ENCODE measurements at places on chromosomes 5 and 9.

DNA sequence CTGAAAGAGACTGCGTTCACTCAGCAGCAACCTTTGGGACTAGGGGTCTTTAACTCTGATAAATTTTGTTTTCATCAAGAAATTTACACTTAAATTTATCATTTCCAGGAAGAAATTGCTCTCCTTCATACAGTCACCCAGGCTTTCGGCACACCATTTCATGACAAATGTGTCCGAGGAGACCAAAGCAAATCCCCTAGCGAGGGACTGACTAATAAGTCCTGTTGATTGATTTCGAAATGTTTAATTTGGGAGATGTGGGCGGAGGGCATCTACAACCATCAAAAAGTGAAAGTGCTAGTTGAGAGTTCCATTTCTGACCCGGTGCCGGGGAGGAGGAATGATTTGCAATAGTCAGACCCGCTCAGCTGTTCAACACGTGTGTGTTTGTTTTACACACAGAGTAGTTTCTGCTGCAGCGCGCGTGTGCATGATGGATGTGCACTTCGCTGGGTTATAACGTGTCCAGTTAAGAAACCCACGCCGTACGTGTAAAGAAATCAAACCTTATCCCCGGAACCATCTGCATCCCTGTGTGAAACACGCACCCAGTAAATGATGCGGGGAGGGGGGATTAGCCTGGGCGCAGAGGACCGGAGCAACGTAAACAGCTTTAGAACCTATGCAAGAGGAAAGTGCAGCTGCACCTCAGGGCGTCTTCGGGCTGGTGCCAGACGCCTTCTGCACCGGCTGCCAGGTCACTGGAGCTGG, 845 bp upstream of the NR4A3 start:
- no peak for DNase-seq

- peak; percentile 26 for DNase-seq
These were observed 296.7 kb downstream of the ARL15 start for GRCh38 chr5:54013556-54014194.

GRCh38 chr5:37055383-37055990, 178.9 kb downstream of the NIPBL start:
- DNase-seq = no peak

DNA sequence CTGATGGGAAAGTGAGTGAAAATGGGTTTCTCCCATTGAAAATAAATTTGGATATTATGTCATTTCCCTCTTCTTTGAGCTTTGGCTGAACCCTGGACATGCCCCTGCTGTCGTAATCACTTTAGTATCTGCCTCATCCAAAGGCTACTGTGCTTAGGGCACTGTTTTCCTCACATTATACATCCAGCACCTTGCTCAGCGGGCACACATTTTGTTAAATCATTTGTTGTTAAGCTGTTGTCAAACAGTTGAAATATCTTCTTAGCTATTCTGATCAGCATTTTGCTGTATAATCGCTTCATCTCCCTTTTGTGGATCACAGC, 352.7 kb upstream of the CD180 start:
- no peak for DNase-seq

GRCh38 chr5:156329171-156329611, 2.2 kb downstream of the SGCD start:
- no peak for DNase-seq

DNA sequence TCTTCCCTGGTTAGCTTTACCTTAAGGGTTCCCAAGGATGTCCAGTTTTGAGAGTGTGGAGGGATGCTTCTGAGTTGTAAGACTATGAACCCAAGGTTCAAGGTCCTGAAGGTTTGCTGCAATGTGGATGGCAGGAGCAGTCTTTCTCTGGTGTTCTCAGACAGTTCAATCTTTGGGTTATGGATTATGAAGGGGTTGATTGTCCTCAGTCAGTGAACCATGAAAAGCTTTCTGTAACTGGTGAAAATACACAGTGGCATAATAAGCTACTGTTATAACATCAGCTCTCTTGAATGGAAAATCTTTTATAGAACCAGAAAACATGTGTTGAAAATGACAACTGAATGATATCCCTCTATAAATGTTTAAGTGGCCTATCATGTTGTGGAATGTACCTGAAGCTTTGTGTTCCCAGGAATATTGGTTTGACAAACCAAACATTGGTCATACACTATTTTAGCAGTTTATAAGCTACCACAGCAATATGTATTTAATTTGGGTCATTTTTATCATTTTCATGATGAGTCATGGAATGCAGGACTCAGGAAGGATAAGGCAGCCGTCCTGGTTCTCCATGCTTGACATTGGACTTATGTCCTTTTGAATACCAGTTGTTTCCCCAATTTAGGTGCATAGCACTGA, 1041.8 kb upstream of the ARRDC3 start:
- no peak for DNase-seq

DNA sequence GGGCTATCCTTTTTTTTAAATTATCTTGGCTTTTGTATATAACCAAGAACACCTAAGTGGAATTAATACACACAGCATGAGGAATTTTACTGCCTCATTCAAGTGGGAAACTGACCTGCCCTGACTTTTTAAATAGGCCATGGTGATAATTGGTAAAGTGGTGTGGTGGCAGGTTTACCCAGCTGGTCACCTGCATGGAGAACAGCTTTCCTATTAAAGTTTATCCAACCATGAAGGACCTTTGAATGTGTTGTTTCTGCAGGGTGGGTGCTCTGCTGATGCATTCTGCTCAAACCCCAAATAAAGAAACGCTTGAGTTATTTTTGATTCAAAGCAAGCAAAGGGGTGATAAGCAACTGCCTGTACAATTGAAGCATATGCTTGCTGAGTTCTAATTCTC, 261.0 kb upstream of the GRIN3A start:
- DNase-seq = no peak

DNA sequence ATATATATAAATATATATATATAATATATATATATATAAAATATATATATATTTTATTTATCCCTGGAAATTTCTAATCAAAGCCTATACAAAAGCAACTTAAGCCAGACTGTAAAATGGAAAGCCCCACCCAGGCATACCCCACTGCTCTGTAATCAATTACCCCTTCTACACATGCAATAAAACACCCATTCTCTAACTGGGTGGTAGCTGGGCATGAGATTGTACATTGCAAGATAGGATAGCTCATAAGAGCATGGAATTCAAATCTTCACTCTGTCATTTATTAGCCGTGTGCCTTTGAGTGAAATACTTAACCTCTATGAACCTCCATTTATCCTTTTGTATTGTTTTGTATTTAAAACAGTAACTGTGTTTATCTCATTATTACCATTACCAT, 405.3 kb upstream of the SLC30A5 start:
- no peak for DNase-seq

DNA sequence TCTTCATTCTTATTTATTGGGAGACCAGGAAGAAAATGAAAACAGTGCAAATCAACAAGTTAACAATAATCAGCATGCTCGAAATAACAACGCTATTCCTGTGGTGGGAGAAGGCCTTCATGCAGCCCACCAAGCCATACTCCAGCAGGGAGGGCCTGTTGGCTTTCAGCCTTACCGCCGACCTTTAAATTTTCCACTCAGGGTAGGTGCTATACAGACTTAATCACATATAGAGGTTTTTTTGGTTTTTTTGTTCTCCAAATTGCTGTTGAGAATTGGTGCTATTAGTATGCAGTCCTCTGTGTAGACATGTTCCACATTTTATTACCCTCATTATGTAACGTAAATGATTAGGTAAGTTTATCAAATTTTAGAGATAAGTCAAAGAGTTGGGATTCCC, 30.3 kb upstream of the ROPN1L start:
- DNase-seq = no peak

- DNase-seq = no peak
These were observed 80.8 kb downstream of the NTNG2 start for GRCh38 chr9:132242621-132243155.

DNA sequence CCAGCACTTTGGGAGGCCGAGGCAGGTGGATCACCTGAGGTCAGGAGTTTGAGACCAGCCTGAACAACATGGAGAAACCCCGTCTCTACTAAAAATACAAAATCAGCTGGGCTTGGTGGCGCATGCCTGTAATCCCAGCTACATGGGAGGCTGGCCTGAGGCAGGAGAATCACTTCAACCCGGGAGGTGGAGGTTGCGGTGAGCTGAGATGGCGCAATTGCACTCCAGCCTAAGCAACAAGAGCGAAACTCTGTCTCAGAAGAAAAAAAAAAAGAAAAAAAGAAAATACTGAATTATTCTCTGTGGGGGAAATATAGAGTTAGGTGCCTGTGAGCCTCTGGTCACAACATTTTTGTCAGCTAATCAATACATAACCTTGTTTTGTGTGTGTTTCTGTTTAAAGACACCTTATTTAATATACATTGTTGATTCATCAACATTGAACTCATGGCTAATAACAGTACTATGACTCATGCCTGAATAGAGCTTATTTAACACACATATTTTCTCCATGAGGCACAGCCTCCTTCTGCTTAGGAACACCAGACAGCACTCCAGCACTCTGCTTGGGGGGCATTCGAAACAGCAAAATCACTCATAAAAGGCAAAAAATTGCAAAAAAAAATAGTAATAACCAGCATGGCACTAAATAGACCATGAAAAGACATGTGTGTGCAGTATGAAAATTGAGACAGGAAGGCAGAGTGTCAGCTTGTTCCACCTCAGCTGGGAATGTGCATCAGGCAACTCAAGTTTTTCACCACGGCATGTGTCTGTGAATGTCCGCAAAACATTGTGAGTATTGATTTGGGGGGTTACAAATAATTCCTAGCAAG, at the start of gene IL31RA:
Gene IL31RA (plus strand): TSS at position 519 of the 836 bp plus-strand sequence. CDS start 214 bp downstream, at position 733.
- DNase-seq = no peak

GRCh38 chr5:172730981-172731679, 39.9 kb downstream of the DUSP1 start:
- no peak for DNase-seq

GRCh38 chr5:91937121-91937520, 554.0 kb upstream of the ARRDC3 start:
- DNase-seq = no peak

DNA sequence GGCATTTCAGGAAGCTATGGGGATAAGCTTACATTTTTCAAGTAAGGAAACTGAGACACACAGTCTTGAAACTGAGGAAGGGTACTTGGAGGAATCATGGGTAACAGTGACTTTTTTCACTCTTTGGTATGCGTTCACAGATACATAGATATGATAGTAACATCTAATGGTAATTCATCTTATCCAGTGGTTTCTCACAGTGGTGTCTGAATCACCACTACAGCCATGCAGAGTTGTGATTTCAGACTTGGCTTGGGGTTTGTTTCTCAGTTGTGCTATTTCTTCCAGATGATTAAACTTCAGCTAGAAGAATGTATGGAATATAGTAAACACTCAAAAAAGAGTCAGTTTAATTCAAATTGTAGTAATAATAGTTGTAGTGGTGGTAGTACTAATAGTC, 239.1 kb upstream of the NUDT12 start:
- no peak for DNase-seq

GRCh38 chr5:159174511-159175168, 34.7 kb downstream of the RNF145 start:
- no peak for DNase-seq

DNA sequence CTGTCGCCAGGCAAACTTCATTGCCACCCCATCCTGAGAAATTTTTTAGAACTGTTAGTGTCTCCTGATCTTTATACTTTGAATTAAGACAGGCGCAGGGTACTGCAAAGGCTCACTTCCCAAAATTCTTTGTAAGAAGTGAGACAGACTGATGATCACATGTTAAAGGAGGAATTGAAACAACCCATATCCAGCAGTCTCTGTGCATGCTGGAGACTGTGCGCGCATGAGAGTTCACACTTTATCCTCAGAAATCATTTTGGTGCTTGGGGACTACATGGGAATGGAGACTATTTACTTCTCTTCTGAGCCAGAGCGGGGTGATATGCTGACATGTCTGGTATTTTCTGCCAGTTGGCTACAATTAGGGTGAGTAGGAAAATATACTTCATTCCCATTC, 91.2 kb downstream of the ZNF474 start:
- no peak for DNase-seq
